Activated CD4-positive, alpha-beta T cell treated with anti-CD3 and anti-CD28 coated beads, Interleukin-2, amount 10 ng/mL, durations not matched to agents 24 days and 14 days (primary cell): ENCODE measurements at places on chromosomes 7 and 10. TPM values are rescaled to one million over a fixed set of nuclear protein-coding genes. Genes with fewer than 3 reads are reported as not detected.

Gene TUBB8
- not detected in 2 replicates for total RNA-seq

Gene SUV39H2
- total RNA-seq: 46.7 and 47.5 TPM in 2 replicates

Gene CWF19L1
- total RNA-seq: 45.2 and 47.2 TPM in 2 replicates

Gene KAT6B
- 21.2 and 21.7 TPM in 2 replicates for total RNA-seq

Gene AP5Z1
- 42.2 and 44.4 TPM in 2 replicates for total RNA-seq

Gene ASIC3
- 3.5 and 4.0 TPM in 2 replicates for total RNA-seq

Gene CPA4
- not detected in 2 replicates for total RNA-seq

Gene PDK4
- not detected in 2 replicates for total RNA-seq

GRCh38 chr7:126718419-126718818 lies 534.3 kb downstream of the GRM8 start:
- no peaks in the 10 kb centered on the region for H3K4me1 ChIP-seq
- no peaks in the 10 kb centered on the region for H3K27me3 ChIP-seq
- no peaks in the 10 kb centered on the region for H3K36me3 ChIP-seq

DNA sequence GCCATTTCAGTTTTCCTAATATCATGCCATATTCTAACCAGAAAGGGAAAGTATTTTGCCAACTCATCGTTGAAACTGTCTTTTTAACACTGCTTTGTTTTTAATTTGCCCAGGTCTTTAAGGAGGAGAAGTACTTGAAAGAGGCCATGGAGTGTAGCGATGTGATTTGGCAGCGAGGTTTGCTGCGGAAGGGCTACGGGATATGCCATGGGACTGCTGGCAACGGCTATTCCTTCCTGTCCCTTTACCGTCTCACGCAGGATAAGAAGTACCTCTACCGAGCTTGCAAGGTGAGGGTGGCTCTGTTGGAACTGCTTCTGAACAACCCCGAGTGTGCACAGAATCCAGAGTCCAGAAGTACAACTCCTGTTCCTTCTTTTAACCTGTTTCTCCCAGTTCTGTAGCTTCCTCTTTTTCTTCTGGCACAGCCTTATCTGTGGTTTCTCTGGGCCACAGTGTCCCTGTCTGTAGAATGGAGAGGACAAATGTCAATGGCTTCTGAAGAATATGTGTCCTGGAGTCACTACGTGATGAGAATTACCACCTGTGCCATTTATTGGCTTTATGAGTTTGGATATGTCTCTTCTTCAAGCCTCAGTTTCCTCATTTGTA lies 60.1 kb downstream of the LANCL2 start:
- H3K4me1 ChIP-seq: peaks cover 11% of the 10 kb centered on the region
- no peak overlapping the region for H3K4me3 ChIP-seq
- H3K27me3 ChIP-seq: no peaks in the 10 kb centered on the region
- peaks cover 8% of the 10 kb centered on the region for H3K36me3 ChIP-seq

DNA sequence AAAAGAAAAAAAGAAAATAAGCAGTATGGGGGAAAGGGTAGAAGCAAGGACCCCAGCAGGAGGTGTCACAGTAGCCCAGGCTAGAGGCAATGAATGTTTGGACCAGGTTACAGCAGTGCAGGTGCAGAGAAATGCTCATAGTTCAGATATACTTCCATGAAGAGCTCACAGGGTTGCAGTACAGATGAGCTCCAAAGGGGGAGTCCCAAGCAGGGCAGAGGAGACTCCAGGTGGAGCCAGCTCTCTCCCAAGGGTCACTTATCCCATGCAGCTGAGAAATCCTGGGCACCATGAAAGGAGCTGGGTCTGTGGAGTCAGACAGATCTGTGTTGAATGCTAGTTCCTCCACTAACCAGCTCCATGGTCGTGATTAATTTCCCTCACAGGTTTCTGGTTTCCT lies 174.9 kb downstream of the C7orf25 start:
- no peaks in the 10 kb centered on the region for H3K36me3 ChIP-seq
- H3K27ac ChIP-seq: no peak overlapping the region
- H3K27me3 ChIP-seq: no peaks in the 10 kb centered on the region
- H3K4me1 ChIP-seq: no peaks in the 10 kb centered on the region
- DNase-seq: no peak

GRCh38 chr7:10205696-10206095 lies 768.0 kb upstream of the PHF14 start:
- no peak overlapping the region for H3K27ac ChIP-seq
- H3K4me1 ChIP-seq: no peaks in the 10 kb centered on the region
- no peaks in the 10 kb centered on the region for H3K36me3 ChIP-seq
- H3K27me3 ChIP-seq: no peaks in the 10 kb centered on the region
- no peak overlapping the region for H3K4me3 ChIP-seq
- DNase-seq: no peak

GRCh38 chr10:120749856-120750566 lies 101.2 kb upstream of the WDR11 start:
- no peak overlapping the region for H3K27ac ChIP-seq
- peak; percentile 16 for DNase-seq
- no peaks in the 10 kb centered on the region for H3K4me1 ChIP-seq

DNA sequence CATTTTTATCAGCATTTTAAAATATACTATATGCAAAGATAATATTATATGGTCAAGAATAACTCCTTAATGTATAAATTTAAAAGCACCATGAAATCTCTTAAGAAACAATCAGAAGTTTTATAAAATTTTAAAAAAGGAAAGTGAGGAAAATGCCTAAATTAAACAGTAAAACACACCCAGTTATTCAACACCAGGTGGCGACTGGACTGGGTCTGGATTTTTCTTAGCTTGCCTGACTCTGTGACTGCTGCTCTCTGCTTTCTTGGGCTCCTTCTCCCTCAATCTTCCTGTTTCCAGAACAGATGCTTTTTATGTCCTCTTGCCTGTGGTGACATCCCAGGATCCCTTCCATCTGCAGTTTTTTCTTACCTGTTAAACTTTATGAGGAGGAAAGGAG lies 200.3 kb downstream of the BICC1 start:
- H3K4me3 ChIP-seq: no peak overlapping the region
- no peaks in the 10 kb centered on the region for H3K4me1 ChIP-seq
- no peaks in the 10 kb centered on the region for H3K36me3 ChIP-seq

- no peak overlapping the region for H3K4me3 ChIP-seq
- H3K36me3 ChIP-seq: no peaks in the 10 kb centered on the region
- H3K4me1 ChIP-seq: no peaks in the 10 kb centered on the region
These were observed 648.6 kb upstream of the CELF2 start for GRCh38 chr10:10368951-10369576.

- H3K4me1 ChIP-seq: no peaks in the 10 kb centered on the region
- no peaks in the 10 kb centered on the region for H3K36me3 ChIP-seq
- no peak for DNase-seq
- no peak overlapping the region for H3K4me3 ChIP-seq
These were observed 38.8 kb downstream of the RPS24 start for GRCh38 chr10:78072504-78072903.

DNA sequence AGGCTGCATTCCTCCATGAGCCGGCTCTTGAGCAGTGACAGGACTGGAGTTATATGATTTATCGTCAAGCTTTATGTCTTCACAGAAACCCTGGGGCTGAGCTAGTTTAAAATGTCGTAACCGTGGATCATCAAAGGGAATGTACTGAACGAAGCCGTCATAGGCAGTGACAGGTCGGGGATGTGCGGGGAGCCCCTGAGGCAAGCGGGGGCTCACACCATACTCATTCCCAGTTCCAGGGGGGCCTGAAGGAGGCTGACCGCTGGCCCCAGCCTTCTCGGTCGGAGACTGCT lies 30.7 kb downstream of the JCAD start:
- H3K4me1 ChIP-seq: peaks cover 51% of the 10 kb centered on the region
- DNase-seq: no peak
- H3K36me3 ChIP-seq: no peaks in the 10 kb centered on the region
- H3K4me3 ChIP-seq: no peak overlapping the region
- H3K27ac ChIP-seq: no peak overlapping the region
- peaks cover 28% of the 10 kb centered on the region for H3K27me3 ChIP-seq

DNA sequence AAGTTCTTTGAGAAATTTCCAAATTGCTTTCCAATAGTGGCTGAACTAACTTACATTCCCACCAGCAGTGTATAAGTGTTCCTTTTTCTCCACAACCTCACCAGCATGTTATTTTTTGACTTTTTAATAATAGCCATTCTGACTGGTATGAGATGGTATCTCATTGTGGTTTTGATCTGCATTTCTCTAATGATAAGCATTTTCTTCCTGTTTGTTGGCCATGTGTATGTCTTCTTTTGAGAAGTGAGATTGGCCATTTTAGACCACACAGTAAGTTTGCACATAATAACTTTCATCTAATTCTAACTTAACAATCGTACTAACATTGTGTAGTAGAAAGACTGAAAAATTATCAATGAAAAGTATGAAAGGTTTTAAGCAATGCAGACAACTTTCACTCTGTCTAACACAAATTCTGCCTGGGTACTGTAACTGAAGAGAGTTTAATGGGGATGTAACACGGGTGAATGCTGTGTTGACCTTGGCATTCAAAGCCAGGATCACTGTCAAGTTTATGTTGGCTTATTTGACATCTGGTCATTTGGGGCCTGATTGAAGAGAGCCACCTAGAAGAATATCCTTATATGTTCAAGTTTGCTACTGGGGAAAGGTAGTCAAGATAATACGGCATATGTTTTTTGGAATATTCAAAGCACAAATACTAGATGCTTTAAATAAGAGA lies 50.4 kb downstream of the FAM171A1 start:
- H3K27me3 ChIP-seq: peaks cover 3% of the 10 kb centered on the region
- H3K4me1 ChIP-seq: peaks cover 2% of the 10 kb centered on the region
- no peaks in the 10 kb centered on the region for H3K36me3 ChIP-seq

DNA sequence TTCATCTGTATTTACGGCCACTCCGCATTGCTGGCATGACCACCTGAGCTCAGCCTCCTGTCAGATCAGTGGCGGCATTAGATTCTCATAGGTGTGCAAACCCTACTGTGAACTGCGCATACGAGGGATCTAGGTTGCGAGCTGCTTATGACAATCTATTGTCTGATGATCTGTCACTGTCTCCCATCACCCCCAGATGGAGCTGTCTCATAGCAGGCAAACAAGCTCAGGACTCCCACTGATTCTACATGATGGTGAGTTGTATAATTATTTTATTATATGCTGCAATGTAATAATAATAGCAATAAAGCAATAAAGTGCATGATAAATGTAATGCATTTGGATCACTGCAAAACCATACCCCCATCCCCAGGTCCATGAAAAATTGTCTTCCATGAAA lies 1172.9 kb upstream of the AUTS2 start:
- DNase-seq: no peak
- no peaks in the 10 kb centered on the region for H3K4me1 ChIP-seq
- no peak overlapping the region for H3K27ac ChIP-seq
- no peaks in the 10 kb centered on the region for H3K36me3 ChIP-seq
- no peaks in the 10 kb centered on the region for H3K27me3 ChIP-seq
- H3K4me3 ChIP-seq: no peak overlapping the region

DNA sequence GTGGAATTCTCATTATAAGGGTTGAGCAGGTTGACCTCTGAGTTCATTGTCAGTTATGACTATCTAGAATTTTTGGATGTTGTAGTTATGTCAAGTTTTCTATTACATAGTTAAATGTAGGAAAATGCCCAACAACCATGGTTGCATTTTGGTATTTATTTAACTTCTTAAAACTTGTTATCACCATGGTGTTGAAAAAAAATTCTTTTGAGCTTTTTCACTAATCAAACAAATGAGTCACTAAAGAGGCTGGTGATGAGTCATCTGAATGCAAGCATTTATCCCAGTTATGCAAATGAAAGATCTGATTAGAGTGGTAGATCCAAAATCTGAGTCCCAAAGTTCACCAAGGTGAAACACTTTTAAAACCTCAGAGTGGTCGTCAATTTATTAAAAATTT lies 624.7 kb upstream of the IGFBP3 start:
- H3K27me3 ChIP-seq: no peaks in the 10 kb centered on the region
- no peak overlapping the region for H3K4me3 ChIP-seq

DNA sequence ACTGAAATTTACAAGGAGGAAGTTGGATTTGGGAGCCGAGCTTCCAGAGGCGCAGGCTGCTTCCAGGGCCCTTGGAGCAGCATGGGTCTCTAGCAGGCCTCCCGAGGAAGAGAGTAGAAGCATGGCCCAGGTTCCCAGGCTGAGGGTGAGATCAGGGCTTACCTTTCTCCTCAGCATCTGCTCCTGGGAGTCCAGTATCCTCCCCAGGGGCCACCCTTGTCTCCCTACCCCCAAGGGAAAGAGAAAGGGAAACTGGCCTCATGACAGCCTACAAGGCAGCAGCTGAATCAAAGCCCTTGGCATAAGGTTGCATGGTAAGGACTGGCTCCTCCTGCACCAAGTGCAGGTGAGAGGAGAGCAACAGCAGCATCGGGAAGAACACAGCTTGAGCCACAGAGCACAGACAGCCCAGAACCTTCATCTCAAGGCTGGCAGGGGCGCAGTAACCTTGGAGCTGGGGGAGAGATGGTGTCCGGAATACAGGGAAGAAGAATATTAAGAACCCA lies 114.5 kb downstream of the MARCHF5 start:
- no peaks in the 10 kb centered on the region for H3K36me3 ChIP-seq
- DNase-seq: no peak
- H3K4me3 ChIP-seq: no peak overlapping the region

DNA sequence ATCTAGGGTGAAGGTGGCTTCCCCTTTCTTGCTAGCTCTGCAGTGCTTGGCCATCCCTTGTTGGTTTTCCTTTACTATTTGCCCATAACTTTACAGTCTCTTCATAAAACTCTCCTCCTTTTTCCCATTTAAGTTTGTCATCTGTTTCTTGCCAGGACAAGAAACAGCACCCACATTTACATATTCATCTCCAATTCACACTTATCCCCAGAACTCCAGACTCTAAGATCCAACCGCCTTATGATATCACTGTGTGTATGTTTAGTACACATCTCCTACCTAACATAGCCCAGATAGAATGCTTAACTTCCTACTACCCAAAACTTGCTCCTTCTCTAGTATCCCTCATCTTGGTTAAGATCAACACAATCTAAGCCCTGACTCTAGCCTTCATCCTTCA lies 622.2 kb downstream of the KCNMA1 start:
- no peaks in the 10 kb centered on the region for H3K4me1 ChIP-seq
- no peak for DNase-seq
- H3K4me3 ChIP-seq: no peak overlapping the region
- H3K27me3 ChIP-seq: no peaks in the 10 kb centered on the region
- H3K27ac ChIP-seq: no peak overlapping the region

- H3K27ac ChIP-seq: no peak overlapping the region
- no peak for DNase-seq
- H3K36me3 ChIP-seq: peaks cover 39% of the 10 kb centered on the region
- no peaks in the 10 kb centered on the region for H3K27me3 ChIP-seq
- peaks cover 3% of the 10 kb centered on the region for H3K4me1 ChIP-seq
These were observed 22.0 kb downstream of the MAD1L1 start for GRCh38 chr7:2210551-2211258.

- H3K4me3 ChIP-seq: no peak overlapping the region
- peaks cover 9% of the 10 kb centered on the region for H3K4me1 ChIP-seq
- peak; percentile 45 for DNase-seq
These were observed 196.4 kb upstream of the ZNF32 start for GRCh38 chr10:43845121-43845520.

GRCh38 chr10:109689785-109690184 lies 233.5 kb downstream of the XPNPEP1 start:
- H3K4me1 ChIP-seq: no peaks in the 10 kb centered on the region
- no peak overlapping the region for H3K27ac ChIP-seq
- H3K4me3 ChIP-seq: no peak overlapping the region

- no peak overlapping the region for H3K4me3 ChIP-seq
- H3K27ac ChIP-seq: no peak overlapping the region
- no peaks in the 10 kb centered on the region for H3K4me1 ChIP-seq
- H3K36me3 ChIP-seq: no peaks in the 10 kb centered on the region
- no peaks in the 10 kb centered on the region for H3K27me3 ChIP-seq
- DNase-seq: no peak
These were observed 146.7 kb upstream of the TMEM196 start for GRCh38 chr7:19920166-19920565.

GRCh38 chr10:130387936-130388580 lies 251.9 kb downstream of the GLRX3 start:
- H3K27ac ChIP-seq: no peak overlapping the region
- H3K36me3 ChIP-seq: no peaks in the 10 kb centered on the region
- no peaks in the 10 kb centered on the region for H3K4me1 ChIP-seq
- H3K4me3 ChIP-seq: no peak overlapping the region
